ENCODE measurements at places on chromosomes 12 and 14. TPM values are rescaled to one million over a fixed set of nuclear protein-coding genes. Genes with fewer than 3 reads are reported as not detected.

DNA sequence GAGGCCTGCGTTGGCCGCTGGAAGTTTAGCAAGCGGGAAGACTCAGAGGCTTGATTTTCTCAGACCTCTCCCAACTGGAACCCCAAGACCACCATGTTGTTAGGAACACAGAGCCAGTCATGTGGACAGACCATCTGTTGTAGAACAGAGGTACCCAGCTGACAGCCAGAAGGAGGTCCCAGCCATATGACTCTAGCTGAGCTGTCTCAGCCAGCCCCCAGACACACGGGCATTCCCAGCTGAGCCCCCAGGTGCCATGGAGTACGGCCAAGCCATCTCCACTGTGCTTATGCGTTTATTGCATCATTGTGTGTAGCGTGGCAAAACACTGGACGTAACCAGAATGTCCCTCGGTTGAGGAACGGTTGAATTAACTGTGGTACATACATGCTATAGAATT, 421.9 kb downstream of the TMEM132D start:
- no peak for DNase-seq

Gene ACVRL1
- total RNA-seq, result 85.2 TPM

Gene WNT5B
- total RNA-seq, result 2.3 TPM

GRCh38 chr12:130086797-130087196, 75.5 kb upstream of the FZD10 start:
- no peak for DNase-seq

Gene PPP1R3E
- 8.0 TPM for total RNA-seq

Gene RTL1
- total RNA-seq, result not detected

Gene PTCSC3
- total RNA-seq, result not detected

- no peak for DNase-seq
Observed at GRCh38 chr12:27840229-27840999, 60.4 kb upstream of the MANSC4 start.

- peak; percentile 84 for DNase-seq
Observed at GRCh38 chr12:2804393-2805142, 7.9 kb upstream of the ITFG2 start.

DNA sequence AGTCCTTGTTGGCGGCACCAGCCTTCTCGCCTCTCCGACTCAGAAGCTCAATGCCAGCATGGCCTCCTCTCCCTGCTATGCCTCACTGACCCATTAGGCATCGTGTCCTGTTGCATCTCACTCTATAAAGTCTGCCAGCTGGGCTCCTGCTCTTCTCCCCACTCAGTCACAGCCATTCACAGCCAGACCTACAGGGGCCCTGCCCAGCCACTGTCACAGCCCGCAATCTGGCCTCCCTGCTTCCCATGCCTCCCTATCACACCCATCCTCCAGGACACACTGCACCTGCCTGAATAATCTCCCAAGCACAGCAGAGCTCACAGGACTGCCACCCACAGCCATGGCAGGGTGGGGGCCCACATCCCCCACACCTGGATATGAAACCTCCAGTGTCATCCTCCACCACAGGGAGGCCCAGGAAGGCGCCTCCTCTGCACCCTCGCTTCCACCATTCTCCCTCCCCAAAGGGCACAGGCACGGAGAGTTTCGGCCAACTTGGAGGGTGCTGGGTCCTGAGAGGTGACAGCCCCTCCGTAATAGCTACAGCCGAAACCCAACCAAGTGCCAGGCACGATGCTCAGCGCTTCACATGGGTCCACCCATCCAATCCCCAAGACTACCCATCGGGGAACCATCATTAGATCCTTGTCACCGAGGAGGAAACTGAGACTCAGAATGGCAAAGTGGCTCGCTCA, 370.3 kb downstream of the BCL11B start:
- peak; percentile 69 for DNase-seq

Gene NAV3
- total RNA-seq, result 16.6 TPM

Gene LRRIQ1
- total RNA-seq, result 0.19 TPM

DNA sequence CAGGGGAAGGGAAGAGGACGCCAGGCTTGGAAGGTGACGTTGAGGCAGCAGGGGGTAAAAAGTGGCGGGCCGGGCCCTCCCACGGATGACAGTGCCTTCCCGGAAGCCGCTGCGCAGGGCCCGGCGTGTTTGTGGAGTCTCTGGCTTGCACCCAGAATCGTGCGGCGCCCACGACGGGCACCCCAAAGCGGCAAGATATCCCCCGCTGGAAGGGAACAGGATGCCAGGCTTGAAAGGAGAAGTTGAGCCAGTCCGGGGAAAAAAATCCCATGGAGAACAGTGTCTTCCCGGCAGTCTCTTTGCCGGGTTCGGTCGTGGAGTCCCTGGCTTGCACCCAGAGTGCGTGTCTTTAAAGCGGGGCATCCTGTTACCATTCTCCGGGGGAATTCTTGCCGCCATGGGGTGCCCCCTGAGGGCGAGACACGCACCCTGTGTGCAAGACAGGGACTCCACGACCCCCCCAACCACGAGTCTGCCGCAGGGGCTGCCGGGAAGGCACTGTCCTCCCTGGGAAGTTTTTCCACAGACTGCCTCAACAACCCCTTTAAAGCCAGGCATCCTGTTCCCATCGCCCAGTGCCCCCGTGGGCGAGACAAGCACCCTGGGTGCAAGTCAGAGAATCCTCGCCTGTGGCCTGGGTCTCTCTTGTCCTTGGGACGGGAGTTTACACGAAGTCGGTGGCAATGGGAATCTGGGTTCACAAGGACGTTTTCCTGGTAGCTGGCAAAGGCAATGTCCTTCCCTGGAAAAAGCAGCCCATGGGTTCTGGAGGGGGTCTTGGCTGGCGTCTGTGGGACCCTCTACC, 156.1 kb upstream of the ALG10B start:
- DNase-seq, result no peak

GRCh38 chr14:37515771-37516170, 79.3 kb downstream of the FOXA1 start:
- DNase-seq, result no peak

DNA sequence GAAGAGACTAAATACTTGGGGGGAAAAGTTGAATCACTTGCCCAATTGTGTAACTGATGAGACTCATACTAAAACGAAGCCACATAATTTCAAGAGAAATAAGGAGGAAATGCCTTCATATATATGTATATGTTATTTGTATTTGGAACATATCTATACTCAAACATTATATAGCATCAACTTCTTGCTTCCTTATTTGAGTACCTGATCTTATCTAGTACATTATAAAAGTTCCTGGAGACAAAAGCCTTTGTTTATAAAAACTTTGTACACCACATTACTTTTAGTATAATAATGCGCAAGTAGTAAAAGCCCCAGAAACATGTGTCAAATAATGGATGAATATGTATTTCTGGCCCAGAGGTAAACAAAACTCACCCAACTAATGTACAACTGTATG, 92.0 kb downstream of the SLC2A13 start:
- no peak for DNase-seq

Gene FITM1
- 0.58 TPM for total RNA-seq

DNA sequence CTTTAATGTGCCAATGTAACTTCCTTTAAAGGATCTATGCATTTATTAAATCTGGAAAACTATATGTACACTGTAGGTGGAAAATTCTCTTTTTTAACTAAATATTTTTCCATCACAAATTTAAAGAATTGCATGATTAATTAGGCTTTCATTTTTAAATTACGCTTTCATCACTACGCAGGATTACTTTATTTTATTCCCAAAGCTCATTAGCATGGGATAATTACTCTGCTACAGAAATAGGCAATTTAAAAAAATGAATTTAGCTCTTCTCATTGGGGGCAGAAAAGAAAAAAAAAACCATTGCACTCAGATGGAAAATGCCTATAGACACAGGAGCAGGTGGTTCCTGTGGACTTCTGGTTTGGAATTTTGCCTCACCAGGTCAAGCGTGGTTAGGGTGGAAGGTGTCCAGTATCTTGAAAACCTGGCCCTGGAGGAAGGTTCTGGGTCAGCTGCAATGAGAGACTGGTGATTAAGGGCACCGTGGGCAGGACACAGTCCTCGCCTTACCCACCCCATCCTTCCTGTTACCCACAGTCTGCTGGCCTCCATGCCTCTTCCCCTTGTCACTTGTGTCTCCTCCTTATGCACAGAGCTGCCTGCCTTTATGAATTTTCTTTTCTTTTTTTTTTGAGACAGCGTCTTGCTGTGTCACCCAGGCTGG, 17.3 kb upstream of the RIN3 start:
- no peak for DNase-seq

GRCh38 chr12:106248312-106248845, 559 bp upstream of the CKAP4 start:
- no peak for DNase-seq

Gene SOX5
- total RNA-seq, result 31.0 TPM
